HFFc6 (cell line): ENCODE measurements at places on chromosomes 4 and X.

GRCh38 chr4:23234716-23235115 lies 542.0 kb downstream of the GBA3 start:
- no peak for DNase-seq
- H3K4me1 ChIP-seq: no peaks in the 10 kb centered on the region
- H3K27me3 ChIP-seq: no peaks in the 10 kb centered on the region
- no peak overlapping the region for H3K27ac ChIP-seq

DNA sequence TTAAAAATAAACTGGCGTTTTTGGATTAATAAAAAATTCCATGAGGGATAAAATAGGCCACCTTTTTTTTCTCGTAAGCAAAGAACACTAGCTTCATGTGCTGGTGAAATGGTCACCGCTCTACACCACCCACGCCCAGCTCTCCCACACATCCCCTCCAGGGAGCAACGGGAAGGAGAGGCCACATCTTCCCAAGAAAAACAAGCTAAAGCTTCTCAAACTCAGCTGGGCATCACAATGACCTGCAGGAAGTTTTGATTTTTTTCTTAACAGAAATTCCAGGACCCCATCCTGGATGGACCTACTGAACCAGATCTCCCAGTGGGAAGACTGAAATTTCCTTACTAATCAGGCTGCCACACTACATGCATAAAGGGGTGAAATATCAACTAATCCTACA lies 9.8 kb downstream of the TSPAN5 start:
- H3K27me3 ChIP-seq: no peaks in the 10 kb centered on the region; the same call in 1 of the 2 replicates
- peaks cover 98% of the 10 kb centered on the region for H3K4me1 ChIP-seq

DNA sequence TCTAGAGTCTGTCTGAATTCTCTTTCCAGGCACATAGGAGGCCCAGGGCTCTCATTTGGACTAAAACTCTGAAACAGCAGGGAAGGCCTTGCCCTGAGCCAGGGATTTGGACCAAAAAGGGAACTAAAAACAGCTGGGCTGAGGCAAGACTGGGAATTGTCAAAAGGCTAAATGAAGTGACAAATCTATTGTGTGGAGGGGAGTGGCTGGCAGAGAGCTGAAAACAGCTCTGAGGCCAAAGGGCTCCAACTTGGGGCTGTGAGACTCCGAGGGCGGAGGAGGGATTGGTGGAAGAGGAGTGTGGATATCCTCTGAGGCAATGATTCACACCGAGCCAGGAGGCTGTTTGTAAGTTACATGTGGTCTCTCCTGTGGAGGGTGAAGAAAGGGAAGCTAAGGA lies 63.2 kb downstream of the PHEX start:
- DNase-seq: no peak
- H3K27ac ChIP-seq: no peak overlapping the region
- H3K27me3 ChIP-seq: no peaks in the 10 kb centered on the region
- peaks cover 37% of the 10 kb centered on the region for H3K4me1 ChIP-seq
- H3K4me3 ChIP-seq: no peak overlapping the region
- H3K36me3 ChIP-seq: no peaks in the 10 kb centered on the region

GRCh38 chr4:186727977-186728519 lies 4.4 kb upstream of the FAT1 start:
- peak overlapping the region; percentile 95 for H3K4me3 ChIP-seq
- peak overlapping the region; percentile 94 for H3K27ac ChIP-seq
- H3K4me1 ChIP-seq: peaks cover 32% of the 10 kb centered on the region
- H3K27me3 ChIP-seq: peaks cover 7% of the 10 kb centered on the region
- DNase-seq: no peak
- peaks cover 21% of the 10 kb centered on the region for H3K36me3 ChIP-seq

GRCh38 chrX:154827194-154828015 lies 7.1 kb downstream of the SMIM9 start:
- no peaks in the 10 kb centered on the region for H3K36me3 ChIP-seq
- H3K4me1 ChIP-seq: no peaks in the 10 kb centered on the region
- H3K27me3 ChIP-seq: peaks cover 11% of the 10 kb centered on the region
- no peak for DNase-seq
- H3K27ac ChIP-seq: no peak overlapping the region
- no peak overlapping the region for H3K4me3 ChIP-seq

- H3K27ac ChIP-seq: peak overlapping the region; percentile 96
- peak overlapping the region; percentile 97 for H3K4me3 ChIP-seq
- H3K27me3 ChIP-seq: peaks cover 7% of the 10 kb centered on the region
- H3K4me1 ChIP-seq: peaks cover 53% of the 10 kb centered on the region
- peaks cover 5% of the 10 kb centered on the region; the same call in 1 of the 2 replicates for H3K36me3 ChIP-seq
Measured at GRCh38 chr4:75671802-75672421, 1.3 kb downstream of the G3BP2 start.

DNA sequence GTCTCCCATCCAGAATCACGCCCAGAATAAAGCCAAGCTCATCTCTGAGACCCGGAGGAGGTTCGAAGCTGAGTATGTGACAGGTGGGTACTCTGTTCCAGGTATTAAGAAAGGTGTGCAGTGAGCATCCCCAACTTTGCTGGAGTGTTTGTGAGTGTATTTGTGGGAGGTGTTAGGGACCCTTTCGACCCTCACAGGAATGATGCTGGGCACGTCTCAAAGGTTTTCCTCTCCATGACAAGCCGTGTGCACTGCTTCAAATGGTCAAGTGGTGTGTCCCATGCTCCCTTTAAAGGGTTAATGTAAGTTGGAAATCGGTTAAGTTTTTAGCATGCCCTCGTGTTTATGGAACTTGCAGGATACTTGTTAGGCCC lies 442 bp downstream of the MOSPD2 start:
- no peak for DNase-seq
- peak overlapping the region; percentile 89 for H3K4me3 ChIP-seq
- peaks cover 40% of the 10 kb centered on the region for H3K4me1 ChIP-seq
- no peaks in the 10 kb centered on the region for H3K27me3 ChIP-seq
- H3K27ac ChIP-seq: no peak overlapping the region; the same call in 1 of the 2 replicates

- H3K36me3 ChIP-seq: peaks cover 9% of the 10 kb centered on the region
- no peak overlapping the region for H3K4me3 ChIP-seq
- H3K27me3 ChIP-seq: peaks cover 1% of the 10 kb centered on the region; the same call in 1 of the 2 replicates
- peak; percentile 50 for DNase-seq
- H3K4me1 ChIP-seq: peaks cover 69% of the 10 kb centered on the region
Measured at GRCh38 chr4:76558396-76559235, 123.6 kb downstream of the SHROOM3 start.

DNA sequence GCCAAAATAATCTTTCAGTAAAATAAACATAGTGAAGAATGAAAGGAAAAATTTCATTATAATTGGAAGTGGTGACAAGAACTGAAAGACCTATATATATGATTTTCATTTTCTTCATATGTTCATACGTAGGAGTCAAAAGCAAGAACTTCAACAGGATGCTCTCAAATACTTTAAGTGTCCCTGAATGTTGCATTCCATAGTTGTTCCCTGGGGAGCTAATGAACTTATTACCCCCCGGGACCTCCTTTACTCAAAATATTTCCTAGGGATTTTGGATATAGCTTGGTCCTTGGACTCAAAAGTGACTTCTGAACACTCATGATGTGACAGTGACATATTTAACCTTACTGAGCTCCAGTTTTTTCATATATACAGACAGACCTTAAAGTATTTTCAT lies 44.9 kb upstream of the NDST4 start:
- no peaks in the 10 kb centered on the region for H3K27me3 ChIP-seq
- H3K4me1 ChIP-seq: peaks cover 11% of the 10 kb centered on the region; the same call in 1 of the 2 replicates
- H3K36me3 ChIP-seq: no peaks in the 10 kb centered on the region

- DNase-seq: no peak
- no peaks in the 10 kb centered on the region for H3K36me3 ChIP-seq
- peaks cover 2% of the 10 kb centered on the region for H3K27me3 ChIP-seq
Measured at GRCh38 chrX:150348365-150348764, 14.8 kb upstream of the MAMLD1 start.

- no peak overlapping the region for H3K4me3 ChIP-seq
- no peak overlapping the region for H3K27ac ChIP-seq
- H3K4me1 ChIP-seq: no peaks in the 10 kb centered on the region
- H3K36me3 ChIP-seq: no peaks in the 10 kb centered on the region
Measured at GRCh38 chrX:21610168-21610567, 48.0 kb downstream of the KLHL34 start.
